ENCODE measurements at places on chromosomes 13 and 19.
A peak's percentile ranks its signal among the peaks of the same experiment; 100 is the strongest.

DNA sequence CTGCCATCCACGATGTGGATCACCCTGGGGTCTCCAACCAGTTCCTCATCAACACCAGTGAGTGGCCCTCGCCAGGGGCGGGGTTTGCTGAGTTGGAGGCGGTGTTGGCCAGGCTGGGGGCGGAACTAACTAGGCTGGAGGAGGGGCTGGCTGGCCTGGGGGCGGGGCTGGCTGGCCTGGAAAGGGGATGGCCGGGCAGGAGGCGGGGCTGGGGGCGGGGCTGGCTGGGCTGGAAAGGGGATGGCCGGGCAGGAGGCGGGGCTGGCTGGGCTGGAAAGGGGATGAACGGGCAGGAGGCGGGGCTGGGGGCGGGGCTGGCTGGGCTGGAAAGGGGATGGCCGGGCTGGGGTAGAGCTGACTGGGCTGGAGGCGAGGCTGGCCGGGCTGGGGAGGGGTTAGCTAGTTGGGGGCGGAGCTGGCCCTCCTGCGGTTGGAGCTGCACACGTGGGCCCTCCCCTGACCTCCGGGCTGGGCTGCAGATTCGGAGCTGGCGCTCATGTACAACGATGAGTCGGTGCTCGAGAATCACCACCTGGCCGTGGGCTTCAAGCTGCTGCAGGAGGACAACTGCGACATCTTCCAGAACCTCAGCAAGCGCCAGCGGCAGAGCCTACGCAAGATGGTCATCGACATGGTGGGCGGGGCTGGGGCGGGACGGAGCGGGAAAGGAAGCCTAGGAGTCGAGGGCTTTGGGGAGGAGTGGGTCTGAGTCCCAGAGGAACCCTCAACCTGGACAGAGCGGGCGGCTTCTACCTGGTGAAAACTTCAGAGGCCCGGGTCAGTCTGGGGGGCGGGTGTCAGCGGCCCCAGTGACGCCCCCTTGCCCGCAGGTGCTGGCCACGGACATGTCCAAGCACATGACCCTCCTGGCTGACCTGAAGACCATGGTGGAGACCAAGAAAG is 41.0 kb downstream of the PDE4A start:
- peak; percentile 77 for DNase-seq

- DNase-seq, result no peak
These were observed 10.2 kb downstream of the C19orf12 start for GRCh38 chr19:29704562-29705558.

DNA sequence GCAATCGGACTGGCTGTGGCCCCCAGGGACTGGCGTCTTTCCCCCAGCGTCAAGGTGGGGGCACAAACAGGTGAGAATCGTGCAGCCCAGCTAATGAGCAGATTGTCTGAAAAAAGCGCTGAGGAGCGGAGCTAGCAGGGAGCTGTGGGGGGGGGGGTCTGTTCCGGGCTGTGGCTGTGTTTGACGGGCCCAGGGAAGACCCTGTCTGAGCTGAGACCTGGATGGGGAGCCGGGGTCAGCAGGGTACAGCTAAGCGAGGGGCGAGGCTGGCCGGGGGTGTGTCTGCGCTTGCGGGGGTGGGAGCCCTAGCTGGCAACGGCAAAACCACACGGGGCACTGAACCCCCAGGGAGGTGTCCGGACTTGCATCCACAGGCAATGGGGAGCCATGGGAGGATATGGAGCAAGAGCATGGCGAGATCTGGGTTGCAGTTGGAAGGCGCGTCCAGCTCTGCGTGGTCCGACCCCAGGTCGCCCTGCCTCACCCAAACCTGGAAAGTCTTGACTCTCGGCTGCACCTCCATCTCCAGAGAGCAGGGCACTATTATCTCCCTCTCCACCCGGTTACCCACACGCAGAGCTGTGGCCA is 4.6 kb downstream of the LINGO3 start:
- no peak for DNase-seq

- DNase-seq, result no peak
These were observed 3.8 kb downstream of the APC2 start for GRCh38 chr19:1453525-1454364.

- no peak for DNase-seq
These were observed 47.3 kb downstream of the MPHOSPH8 start for GRCh38 chr13:19680751-19681150.

DNA sequence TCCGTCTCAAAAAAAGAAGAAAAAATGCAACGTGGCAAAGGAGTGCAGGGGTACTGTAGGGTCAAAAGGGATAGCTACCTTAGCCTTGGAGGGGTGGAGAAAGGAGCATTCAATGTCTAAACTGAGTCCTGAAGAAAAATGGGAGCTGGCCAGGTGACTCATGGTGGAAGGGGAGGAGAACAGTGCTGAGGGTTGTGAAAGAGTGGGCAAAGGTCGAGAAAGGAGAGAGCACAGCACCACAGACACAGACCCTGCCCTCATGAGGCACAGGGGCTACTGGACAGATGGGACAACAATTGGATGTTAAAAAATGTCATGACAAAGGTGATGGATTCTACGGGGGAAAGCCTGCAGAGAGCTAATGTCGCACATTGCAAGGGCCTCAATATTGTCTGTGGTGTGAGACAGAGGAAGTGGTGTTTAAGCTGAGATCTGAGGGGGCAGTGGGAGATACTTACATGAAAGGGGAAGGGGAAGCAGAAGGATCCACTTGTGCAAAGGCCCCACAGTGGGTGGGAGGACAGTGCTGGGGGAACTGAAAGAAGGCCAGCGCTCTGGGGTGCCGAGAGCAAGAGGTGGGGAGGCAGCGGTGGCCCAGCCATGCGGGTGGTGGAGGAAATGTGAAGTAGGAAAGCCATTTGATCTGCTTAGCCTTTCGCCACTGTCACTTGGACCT is 42.9 kb upstream of the URAD start:
- no peak for DNase-seq

DNA sequence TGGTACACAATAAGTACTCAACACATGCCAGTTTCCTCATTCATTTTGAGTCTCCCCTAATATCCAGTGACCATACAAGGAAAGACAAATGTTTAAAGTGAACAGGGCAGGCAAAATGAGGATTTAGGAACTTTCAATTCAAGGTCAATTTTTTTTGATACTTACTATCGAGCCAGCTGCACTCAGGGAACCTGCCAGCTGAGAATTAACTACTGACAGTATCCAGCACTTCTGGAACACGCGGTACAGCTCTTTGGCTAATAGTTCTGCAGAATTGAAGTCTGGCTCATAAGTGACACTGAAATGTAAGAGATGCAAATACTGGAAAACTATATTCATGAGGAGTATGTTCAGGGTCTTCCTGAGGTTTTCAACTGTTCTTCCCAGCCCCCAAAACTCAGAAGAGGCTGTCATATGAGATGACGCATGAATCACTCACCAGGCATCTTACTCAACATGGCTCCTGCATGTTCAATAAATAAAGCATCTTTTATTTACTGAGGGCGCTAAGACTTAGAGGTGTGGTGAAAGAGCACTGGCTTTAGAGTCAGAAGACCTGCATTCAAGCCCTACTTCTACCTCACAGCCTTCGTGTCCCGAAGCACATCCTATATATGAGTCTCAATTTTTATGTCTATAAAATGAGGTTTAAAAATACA is 25.6 kb downstream of the RUBCNL start:
- no peak for DNase-seq
